ENCODE measurements at places on chromosomes 2 and 18.
A peak's percentile ranks its signal among the peaks of the same experiment; 100 is the strongest.

DNA sequence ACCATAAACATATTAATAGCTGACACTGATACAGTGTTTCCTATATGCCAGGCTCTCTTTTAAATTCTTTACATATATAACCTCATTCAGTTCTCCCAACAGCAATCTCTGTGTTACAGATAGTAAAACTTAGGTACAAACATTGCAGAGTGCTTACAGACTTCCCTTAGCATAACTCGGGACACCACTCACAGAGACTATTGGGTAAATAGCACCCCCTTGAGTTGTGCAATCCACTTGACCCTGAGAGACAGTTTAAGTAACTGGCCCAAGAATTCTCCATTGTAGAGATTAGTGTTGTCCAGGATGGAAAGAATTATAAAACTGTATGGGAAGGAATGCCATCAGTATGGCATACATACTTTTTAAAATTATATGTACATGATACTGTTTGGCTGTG, 110.1 kb downstream of the POLE4 start:
- no peak for DNase-seq

DNA sequence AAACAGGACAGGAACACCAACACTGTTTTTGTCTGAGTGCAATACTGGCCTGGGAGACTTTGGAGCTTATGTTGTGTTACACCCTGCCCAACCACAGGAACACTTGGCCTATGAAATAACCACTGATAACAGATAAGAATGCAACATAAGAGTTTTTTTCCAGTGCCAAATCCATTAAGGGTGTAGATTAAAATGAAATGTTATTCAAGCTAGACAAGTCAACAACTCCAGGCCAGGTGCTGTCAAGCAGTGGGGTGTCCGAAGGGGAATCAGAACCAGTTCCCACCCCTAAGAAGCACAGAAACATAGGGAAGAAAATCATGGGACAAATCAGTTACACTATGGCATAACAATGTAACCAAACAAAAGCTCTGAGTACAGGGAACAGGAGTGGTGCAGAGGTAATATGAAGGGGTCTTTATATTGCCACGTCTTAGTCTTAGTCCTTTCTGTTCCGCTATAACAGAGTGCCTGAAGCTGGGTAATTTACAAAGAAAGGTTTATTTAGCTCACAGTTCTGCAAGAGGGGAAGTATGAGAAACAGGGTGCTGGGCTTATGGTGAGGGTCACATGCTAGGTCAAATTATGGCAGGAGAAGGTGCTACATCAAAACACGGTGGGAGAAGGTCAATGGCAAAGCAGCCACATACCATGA, 3.8 kb downstream of the AFG3L2 start:
- DNase-seq, result no peak

- DNase-seq, result no peak
Measured at GRCh38 chr2:28274911-28275685, 117.6 kb upstream of the FOSL2 start.

DNA sequence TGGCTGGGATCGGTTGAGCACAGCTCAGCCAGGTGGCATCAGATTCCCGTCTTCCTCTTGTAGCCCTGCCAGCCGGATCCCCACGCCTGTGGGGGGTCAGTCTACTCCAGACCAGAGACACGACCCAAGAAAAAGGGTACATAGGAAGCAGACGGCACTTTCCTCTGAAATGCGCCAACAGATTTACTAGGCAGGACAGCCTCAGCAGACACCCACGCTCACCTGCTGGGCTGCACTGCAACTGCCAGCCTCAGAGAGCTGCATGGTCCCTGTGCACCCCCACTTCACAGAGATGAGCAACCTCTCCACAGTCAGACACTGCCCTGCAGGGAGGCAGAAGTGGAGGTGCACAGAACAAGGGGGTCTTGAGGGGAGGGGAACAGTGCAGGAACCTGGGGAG, 75.7 kb upstream of the OTOS start:
- DNase-seq, result no peak

GRCh38 chr2:181988154-181988924, 2.7 kb downstream of the PPP1R1C start:
- DNase-seq, result no peak

- no peak for DNase-seq
Measured at GRCh38 chr2:42110641-42111322, 58.4 kb upstream of the EML4 start.

DNA sequence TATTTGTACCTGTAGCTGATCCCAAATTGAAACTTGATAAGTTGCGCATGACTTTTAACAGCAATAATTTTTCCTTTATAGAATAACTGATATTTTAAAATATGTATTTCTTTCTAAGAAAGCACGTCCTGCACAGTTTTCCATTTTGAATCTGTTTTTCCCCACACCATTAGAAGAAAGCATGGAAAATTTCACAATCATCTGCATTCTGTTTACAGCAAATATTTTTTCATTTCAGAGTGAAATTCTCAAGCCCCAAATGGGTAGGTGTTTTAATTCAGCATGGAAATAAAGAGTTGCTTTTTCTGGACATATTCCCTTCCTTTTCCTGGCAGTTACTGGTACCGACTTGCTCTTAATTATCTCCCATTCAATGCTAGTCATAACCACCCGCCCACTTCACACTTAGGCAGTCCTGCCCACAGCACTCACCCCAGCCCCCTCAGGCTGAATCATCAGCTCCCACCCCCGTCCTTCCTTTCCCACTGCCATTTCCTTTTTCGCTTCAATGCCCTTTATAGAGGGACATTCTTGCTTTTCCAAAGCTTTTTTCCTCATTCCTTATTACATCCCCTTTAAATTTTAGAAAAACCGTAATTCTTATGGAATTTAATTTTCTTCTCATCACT, 89.2 kb upstream of the GLS start:
- peak; percentile 23 for DNase-seq

DNA sequence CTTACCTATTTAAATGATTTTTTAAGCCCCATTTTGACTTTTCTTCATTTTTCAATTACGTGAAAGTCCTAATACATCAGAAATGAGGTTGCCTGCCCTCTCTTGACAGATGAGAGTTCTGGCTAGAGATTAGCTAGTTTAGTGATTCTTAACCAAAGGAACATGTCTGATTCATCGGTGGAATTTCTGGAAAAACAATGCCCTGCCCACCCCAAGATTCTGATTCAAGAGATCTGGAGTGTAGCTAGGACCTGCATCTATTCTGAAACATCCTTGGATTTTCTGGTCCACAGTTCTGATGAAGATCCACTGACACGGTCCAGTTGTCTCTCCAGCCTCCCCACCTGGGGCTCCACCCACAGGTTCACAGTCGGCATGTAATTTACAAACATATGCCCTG, 111.2 kb downstream of the KLF7 start:
- no peak for DNase-seq

DNA sequence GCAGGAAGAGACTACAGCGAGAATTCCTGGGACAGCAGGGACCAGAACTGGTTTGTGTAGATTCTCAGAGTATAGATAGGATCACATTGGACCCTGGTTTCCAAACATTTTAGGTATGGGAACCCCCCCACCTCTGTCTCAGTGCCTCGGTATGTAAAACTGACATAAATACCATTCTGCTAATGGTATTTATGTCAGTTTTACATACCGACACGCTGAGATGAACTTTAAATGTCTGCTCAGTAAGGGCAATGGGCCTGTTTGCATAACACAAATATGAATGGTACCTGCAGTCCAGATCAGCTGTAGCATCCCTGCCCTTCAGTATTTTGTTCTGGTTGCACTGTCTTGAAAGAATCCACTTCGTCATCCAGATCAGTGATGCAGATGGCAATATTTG, 73.2 kb downstream of the WDSUB1 start:
- no peak for DNase-seq

GRCh38 chr18:77070627-77071026, 62.0 kb downstream of the MBP start:
- no peak for DNase-seq

GRCh38 chr2:18855027-18855426, 265.7 kb upstream of the NT5C1B start:
- no peak for DNase-seq

- DNase-seq, result no peak
Measured at GRCh38 chr2:79994161-79994560, 310.4 kb downstream of the LRRTM1 start.

- no peak for DNase-seq
Measured at GRCh38 chr2:198098386-198098785, 294.0 kb downstream of the PLCL1 start.

GRCh38 chr2:40257340-40258134, 194.4 kb downstream of the SLC8A1 start:
- DNase-seq, result no peak

DNA sequence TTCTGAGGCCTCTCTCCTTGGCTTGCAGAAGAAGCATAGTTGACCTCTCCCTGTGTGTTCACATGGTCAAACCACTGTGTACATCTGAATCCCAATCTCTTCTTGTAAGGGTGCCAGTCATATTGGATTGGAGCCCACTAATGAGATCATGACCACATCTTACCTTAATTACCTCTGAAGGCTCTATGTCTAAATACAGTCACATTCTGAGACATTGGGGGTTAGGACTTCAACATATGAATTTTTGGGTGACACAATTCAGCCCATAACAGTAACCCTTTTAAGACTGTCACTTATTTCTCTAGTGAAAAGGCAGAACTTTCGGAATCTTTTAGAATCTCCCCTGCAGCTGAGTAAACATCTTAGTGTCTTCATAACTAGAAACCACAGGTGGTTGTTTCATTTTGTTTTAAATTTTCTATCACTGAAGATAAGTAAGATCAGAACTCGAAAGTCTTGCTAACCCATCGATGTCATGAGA, 33.3 kb downstream of the BMP10 start:
- DNase-seq, result no peak

- no peak for DNase-seq
Measured at GRCh38 chr2:207845202-207845864, 75.6 kb upstream of the FZD5 start.

GRCh38 chr2:195333869-195334268, 323.2 kb upstream of the SLC39A10 start:
- DNase-seq, result no peak

DNA sequence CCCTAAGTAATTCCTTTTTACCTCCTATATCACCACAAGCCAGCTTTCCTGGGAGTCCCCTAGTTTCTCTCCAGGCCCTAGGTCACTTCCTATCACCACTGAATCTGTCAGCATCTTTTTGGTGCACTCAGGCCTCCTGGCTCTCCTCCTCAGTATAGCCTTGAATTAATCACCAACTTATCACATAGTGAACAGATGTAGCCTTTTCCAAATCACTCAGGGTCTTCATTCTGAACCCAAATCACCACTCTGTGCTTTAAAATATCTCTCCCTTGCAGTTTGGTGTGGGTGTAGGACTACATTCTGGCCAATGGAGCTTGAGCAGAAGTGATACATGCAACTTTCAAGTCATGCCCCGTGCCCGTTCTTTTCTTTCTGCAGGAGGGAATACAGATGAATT, 29.6 kb upstream of the ATP8B1 start:
- DNase-seq, result no peak

DNA sequence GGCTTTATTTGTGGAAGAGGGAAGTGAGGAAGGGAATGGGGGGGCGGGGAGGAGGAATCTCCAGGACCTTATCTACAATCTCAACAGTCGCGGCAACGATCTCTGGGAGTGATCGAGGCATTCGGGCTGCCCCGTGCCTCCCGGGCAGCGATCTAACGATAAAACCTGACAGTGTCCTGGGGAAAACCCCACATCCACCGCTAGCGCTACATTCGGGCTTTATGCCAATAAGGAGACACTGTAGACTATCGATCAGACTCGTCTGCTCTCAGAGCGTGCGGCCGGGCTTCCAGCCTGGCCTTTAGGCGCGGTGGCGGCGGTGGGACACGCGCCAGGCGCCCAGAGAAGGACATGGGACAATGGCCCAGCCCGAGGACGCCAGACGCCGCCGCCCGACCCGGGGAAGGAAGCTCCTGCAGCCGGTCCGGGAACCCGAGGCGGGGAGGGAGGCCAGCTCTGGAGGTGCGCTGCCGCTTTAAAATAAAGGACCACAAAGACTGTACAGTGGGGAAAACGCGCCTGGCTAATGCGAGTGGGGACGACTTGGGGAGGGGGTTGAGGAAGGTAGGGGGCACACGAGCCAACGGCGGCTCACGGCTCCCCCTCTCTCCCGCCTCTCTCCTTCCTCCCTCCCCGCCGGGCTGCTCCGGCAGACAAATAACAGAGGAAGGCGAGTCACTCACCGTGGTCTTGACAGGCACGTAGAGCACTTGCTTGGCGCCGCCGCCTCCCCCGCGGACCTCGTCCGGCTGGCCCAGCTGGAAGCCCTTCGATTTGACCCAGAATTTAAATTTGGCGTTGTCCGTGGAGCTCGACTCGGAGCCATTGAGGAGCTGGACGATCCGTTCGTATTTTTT, 2.2 kb downstream of the NOL4 start:
- DNase-seq, result no peak

DNA sequence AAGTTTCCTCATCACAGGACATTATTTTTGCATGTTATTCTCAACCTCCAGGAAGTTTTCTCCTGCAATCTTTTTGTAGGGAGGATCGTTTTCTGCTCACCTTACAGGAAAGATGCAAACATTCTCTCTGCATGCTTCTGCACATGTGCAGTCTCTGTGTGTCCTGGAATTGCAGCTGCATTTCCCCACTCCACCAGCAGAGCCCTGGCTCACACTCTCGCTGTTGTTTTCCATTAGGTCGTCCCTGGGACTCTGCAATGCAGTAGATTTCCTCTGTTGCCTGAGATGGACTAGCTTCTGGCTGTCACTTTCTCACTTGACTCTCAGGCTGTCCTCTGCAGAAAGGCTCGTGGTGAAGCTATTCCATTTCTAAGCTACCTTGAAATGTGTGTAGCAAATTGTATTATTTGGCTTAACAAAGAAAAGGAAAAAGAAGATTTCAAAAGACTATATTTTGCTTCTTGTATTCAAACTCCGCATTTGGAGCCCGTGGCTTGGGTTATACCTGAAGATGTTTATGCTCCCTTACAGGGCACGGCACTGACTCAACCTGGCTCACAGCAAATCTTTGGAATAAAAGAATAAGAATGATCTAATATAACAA, 346.7 kb downstream of the RAD51AP2 start:
- no peak for DNase-seq

- DNase-seq, result no peak
Measured at GRCh38 chr2:98559581-98559980, 48.7 kb downstream of the COA5 start.

DNA sequence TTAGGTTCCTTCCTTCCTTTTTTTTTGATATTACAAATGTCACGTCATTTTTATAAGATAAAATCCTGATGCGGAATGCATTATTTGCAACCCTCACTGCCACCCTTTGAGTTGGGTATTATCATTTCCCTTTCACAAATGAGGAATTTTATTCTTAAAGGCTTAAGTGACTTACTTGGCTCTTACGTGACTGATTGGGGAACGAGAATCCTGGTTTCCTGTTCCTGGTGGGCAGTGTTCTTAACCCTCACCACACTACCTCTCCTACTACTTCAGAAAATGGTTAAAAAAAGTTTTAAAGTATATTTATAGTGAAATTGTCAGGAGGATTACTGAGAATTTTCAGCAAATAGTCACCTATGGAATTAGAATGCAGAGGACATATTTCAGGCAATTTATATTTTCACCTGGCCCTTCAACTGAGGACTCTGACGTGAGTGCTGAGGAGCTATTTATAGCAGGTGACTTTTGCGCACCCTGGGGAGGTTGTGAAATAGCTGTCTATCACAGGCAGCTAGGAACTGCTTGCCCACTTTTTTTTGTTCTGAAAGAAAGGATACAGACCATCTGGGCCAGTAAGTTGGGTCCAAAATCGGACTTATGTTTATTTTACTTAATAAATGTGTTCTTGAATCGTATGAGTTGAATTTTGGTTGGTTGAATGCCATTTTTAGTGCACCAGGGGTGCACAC, 18.7 kb upstream of the RASGRP3 start:
- DNase-seq, result no peak
